DMS153 (cell line): ENCODE measurements at places on chromosomes 3 and 15.

GRCh38 chr15:68637767-68638404 is 59.1 kb downstream of the CORO2B start:
- no peak for DNase-seq

DNA sequence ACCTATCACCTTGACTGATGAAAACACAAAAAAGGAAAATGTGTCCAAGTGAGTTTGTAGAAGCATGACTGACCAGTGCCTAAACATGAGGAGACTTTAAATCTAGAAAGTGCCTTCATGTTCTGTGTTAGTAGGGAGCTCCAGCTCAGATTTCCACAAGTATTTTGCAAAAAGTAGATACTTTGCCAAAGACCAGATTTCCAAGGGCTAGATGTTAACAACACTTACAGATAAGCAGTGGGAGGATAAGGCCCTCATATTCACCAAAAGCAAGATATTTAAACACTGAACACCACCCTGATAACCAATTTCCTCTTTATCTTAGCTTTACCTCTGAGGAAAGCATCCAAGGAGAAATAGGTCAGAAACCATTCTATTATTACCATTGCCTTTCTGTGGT is 91.0 kb downstream of the MYO5A start:
- DNase-seq = no peak

DNA sequence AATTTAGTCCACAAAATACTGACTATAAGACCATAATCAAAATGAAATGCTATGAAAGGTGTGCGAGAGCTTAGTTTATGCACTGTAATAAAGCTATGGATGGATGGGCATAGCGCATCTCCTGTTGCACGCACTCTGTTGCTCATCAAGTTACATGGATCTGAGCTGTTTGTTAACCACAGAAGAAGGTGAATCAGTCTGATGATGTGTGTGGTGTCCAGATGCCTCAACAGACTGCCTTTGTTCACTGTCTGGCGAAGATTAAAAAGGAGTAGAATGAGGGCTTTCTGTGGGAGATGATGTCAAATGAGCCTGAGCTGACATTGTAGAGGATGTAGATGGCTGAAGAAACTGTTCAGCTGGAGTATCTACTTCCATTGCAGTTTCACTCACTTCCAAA is 36.1 kb downstream of the NSMCE3 start:
- no peak for DNase-seq

DNA sequence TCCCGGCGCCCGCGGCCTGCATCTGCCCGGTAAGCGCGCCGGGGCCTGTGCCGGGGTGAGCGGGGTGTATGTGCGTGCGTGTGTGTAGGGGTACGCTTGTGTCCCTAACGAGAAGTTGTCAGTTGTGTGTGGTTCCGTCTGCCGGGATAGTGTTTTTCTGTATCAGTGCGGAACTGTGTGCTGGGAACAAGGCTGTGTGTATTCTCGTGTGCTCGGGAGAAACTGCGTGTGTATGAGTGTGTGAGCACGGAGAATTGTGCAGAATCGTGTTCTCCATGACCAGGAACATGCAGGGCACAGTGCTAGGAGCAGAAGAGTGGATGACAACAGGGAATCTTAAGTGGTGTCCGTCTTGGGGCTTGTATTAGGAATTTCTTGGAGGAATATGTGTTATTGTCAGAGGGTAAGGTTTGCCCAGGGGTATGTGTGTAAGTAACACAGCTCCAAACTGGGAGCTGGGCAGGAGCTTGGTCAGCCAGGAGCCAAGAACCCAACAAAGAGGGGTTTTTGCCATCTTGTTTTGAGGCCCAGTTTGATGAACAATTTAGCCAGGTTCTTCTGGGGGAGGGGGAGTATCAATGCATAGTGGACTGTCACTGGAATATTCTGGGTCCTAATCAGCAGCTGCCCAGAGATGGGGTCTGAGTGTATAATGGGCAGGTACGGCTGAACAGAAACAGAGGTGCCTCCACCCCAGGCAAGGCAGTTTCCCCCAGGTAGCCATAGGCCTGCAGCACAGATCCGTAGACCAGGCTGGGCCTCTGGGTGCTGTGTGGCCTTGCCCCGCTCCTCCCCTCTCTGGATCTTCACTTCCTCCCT is 2.1 kb downstream of the ISL2 start:
- no peak for DNase-seq

DNA sequence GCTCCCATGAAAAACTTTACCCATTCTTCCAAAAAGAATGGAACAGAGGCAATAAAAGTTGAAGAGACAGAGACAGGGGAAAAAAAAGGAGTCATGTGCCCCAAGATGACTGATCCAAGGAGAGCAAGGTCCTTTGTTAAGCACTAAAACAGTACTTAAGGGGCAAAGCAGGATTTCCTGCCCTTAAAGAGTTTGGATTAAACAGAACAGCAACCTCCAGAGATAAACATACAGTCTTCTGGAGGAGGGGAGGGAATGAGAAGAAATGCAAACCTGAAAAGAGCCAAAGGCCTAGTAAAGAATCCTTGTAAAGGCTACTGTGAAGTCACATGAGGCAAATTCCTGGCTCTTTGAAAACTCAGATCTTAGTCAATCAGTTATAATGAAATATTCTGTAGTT is 38.2 kb downstream of the SHQ1 start:
- no peak for DNase-seq

DNA sequence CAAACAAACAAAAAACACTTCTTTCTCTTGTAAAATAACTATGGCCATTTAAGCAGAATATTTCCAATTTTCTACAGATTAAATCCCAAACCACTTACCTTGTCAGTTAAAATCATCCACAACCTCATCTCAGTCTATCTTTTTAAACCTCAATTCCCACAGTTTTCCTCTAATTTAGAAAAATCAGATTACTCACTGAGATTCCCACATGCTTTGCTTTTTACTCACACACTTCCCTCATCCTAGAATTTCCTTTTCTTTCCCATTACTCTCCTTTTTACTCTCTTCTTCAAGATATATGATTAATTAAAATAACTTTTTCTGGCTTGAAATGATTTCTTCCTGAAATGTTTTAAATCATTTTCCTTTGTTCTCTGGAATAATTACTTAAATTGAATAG is 790.7 kb downstream of the ROBO1 start:
- no peak for DNase-seq

GRCh38 chr3:184717399-184717983 is 5.6 kb upstream of the MAGEF1 start:
- no peak for DNase-seq

DNA sequence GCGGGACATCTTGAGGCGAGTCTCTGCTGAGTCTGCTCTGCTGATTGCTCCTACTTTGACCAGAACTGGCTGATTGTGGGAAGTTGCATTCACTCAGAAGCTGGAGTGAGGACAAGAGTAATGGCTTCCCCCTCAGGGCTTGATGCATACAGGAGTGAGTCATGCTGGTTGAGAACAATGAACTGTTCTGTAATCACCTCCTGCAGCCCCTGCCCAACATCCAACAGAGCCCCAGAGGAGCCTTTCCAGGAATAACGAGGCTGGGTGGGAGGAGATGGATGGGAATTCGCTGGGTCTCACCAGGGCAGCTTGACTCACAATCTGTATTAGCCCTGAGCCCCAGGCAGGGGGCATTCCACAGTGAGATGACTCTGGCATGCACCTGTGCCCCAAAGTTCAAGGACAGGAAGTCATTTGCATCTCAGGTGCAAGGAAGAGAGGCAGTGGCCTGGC is 85.0 kb downstream of the RAB11A start:
- peak; percentile 72 for DNase-seq

DNA sequence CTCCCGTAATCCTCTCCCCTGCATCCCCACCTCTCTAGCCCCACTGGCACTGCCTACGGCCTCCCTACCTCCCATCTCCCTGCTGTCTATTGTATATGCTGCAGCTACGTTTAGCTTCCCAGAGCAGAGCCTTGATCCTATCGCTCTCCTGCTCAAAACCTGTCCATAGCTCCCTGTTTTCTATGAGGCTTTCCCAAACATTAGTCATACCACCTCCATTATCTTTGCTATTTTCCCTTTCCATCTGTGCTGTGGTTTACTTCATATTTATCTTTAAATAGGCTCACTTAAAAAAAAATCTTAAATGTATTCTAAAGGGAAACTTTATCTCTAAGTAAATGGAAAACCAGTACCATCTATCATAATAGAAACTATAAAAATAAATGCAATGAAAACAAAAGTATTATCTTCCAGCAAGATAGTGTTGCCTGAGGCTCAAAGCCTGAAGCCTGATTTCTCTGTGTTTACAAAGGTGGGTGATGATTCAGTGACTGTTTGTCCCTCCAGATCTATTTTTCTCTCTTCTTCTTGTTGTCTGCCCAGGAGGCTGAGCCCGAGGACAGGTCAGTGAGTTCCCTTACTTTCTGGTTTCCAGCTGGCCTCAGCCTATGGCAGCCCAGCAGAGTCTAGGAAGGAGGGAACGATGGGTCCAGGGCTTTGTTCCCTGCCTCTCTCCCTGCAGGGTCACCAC is 397.1 kb upstream of the CFAP20DC start:
- no peak for DNase-seq

DNA sequence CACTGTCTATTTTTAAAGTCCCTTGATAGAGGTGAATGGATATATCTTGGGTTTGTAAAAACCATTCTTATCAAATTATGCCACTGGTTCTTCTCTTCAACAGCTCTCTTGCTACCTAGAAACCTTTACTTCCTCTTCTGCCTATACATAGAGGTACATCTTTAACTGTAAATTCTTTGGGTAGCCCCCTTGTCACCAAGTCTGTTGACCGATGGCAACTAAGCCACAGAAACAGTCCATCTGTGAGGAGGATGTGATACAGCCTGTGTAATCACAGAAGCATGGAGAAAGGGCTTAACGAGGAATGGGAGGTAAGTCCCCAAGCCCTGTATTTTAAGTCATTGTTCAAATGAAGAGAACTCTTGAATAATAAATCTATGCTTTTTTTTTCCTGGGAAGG is 246.5 kb upstream of the MDFIC2 start:
- DNase-seq = no peak

DNA sequence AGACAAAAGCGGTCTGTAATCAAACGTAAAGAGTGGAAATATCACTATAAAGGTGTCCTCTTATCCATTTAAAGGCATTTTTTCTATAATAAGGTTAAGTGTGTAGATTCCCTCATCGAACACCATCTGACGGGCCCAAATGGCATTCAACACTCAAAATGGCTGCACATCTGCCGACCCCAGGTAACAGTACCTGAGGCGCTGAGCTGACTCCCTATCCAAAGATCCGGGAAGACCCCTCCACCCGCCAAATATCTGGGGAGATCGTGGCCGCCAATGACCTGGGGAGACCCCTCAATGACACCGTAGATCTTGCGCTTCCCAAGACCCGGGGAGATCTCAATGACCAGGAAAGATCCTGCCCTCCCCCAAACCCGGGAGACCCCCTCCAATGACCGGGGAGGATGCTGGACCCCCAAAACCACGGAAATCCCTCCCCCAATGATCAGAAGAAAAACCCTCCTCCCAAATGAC is 476 bp downstream of the IP6K2 start:
- no peak for DNase-seq

DNA sequence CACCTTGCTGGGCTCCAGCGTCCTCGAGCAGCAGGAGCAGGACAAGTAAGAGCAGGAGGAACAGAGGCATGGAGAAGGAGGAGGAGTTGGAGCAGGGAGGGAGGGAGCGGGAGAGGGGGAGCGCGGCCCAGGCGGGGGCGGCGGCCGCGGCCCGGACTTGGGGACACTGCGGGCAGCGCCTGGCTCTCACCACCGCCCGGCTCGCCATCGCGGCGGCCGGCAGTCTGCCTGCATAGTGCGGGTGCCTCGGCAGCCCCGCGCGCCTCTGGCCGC is 440 bp downstream of the DCBLD2 start:
- no peak for DNase-seq

DNA sequence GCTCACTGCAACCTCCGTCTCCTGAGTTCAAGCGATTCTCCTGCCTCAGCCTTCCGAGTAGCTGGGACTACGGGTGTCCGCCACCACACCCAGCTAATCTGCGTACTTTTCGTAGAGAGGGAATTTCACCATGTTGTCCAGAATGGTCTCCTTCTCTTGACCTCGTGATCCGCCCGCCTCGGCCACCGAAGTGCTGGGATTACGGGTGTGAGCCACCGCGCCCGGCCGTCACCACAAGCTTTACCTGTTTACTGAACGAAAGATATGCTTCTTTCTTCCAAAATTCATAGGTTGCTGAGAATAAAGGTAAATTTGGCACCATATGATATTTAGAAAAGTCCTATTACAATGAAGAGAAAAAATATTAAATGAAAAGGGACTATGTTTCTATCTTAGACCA is 333.5 kb upstream of the EPHA6 start:
- no peak for DNase-seq

- DNase-seq = no peak
Observed at GRCh38 chr3:123291404-123291803, 89.7 kb downstream of the SEC22A start.

GRCh38 chr3:127955728-127956127 is 40.7 kb downstream of the KBTBD12 start:
- DNase-seq = no peak

DNA sequence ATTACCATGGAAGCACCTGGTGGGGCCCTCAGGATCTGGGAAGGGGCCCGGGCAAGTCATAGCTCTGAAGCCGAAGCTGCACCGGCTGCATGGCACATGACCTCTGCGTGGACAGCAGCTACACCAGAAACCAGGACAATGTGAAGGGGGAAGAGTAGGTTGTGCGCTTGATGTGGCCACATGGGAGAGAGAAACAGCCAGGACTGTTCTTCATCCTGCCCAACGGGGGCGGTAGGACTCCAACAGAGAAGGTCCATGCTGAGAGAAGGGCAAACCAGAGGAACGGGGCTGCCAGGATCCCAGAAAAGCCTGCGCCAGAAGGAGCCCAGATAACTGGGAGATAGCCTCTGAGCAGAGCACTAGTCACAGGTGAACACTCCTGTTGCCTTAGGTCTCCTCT is 54.9 kb upstream of the PRR20G start:
- no peak for DNase-seq

DNA sequence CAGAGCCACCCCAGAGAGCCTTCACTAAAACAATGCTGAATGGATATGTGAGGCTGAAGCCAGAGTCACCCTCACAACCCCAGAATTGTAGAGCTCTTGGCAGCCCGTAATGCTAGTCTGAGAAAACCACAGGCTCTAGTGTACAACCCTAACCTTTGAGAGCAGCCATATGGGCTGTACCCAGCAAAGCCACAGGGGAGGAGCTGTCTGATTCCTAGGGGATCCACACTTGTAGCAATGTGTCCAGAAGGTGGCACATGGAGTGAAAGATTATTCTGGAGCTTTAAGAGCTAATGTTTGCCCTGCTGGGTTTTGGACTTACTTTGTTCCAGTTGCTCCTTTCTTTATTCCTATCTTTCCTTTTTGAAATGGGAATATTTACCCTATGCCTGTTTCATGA is 626.8 kb downstream of the GRM7 start:
- DNase-seq = no peak

DNA sequence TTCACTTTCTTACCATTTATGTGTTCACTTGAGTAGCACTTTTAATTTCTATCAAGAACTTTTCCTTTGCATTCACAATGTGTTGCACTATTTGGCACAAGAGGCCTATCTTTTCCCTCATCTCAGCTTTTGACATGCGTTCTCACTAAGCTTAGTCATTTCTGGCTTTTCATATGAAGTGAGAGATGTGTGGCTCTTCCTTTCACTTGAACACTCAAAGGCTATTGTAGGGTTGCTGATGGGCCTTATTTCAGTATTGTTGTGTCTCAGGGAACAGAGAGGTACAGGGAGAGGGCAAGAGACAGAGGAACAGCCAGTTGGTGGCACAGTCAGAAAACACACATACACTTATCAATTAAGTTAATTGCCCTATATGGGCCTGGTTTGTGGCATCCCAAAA is 127.4 kb upstream of the MLF1 start:
- DNase-seq = no peak

- no peak for DNase-seq
Observed at GRCh38 chr3:128496019-128496601, 3.1 kb upstream of the GATA2 start.
